ENCODE measurements at places on chromosomes 7 and 10.

- DNase-seq = peak; percentile 74
Observed at GRCh38 chr7:158821171-158822031, 7.9 kb downstream of the ESYT2 start.

DNA sequence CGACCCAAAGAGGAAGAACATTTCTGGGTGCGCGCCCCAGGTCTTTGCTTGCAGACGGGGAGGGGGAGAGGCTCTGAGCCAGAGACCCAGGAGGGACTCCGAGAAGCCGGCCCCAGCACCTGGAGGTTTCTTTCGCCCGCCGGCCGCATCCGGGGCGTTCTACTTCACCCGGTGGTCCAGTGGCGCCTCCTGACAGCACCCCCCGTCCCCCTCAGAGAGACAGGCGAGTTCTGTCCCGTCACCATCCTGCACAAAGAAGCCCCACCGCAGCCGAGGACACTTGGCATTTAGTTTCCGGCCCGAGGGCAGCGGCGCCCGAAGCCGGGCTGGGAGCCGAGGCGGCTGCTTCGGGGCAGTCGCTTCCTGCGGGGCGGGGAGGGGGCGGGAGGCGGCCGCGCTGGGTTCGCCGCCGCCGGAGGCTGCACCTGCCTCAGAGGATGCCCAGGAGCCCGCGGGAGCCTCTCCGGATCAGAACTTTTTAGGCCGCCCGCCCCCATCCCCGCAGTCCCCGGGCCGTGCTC lies at the start of gene TMEM178B:
Gene TMEM178B, plus strand, starts transcription at position 424 of the 521 bp plus-strand sequence.
- no peak for DNase-seq

DNA sequence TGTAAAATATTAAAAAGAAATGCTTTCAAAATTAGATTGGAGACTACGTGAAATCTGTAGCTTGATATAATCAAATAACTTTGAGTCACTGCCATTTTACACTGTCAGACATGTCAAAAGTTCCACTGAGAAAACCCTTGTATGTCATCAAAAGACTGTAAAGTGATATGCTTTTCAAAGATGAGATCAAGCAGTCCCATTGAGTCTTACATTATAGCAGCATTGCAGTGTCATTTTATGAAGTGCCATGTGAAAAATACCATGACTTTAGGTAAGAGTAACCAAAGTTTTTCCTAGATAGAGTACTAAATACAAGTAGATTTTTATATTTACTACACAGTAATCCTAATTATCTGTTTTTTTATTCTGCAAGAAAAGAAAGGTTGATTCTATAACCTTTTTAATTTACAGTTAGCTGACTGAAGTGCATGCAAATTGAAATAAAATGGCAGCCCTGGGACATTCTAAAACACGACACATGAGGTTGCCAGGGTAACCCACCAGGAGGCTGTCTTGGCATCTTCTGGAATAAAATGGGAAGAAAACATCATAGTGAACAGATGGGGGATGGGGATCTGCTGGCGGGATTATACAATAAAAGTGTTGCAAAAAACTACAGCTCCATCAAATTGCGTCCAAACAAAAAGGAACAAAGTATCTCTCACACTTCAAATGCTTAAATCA lies 91.3 kb upstream of the TMEM106B start:
- no peak for DNase-seq

- DNase-seq = no peak
Observed at GRCh38 chr7:114530057-114530611, 115.5 kb downstream of the FOXP2 start.

DNA sequence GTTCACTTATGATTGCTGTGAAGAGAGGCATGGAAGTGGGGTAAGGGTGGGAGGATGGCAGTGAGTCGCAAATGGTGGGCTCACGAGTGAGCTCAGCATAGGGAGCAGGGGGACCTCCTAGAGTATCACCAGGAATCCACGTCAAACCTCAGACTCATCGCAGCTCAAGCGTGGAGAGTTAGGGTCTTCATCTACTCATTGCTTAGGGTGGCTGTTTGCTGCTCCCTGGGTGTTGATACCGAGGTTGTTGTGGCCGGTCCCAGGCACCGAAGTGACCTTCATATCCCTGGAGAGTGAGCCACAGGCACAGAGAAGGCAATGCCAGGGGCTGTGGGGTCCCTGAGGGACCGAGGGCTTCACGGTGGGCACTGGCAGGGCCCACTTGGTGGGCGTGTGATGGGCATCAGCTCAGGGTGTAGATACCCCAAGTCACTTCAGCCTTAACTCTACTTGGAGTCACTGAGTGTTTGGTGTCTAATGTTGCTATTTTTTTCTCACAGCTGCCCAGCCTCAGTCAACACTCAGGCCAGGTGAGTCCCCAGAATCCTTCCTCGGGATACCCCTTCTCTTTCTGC lies 16.8 kb downstream of the DMBT1 start:
- no peak for DNase-seq

GRCh38 chr10:86815035-86815617 lies 58.7 kb downstream of the BMPR1A start:
- DNase-seq = no peak
